ENCODE measurements at places on chromosomes 2 and 18. TPM values are rescaled to one million over a fixed set of nuclear protein-coding genes. Genes with fewer than 3 reads are reported as not detected.

The MBP gene
- 79.2 TPM for total RNA-seq

The FBLN7 gene
- total RNA-seq, result 27.2 TPM

The IL37 gene
- not detected for total RNA-seq

The MC5R gene
- not detected for total RNA-seq

The SAG gene
- total RNA-seq, result 0.22 TPM

The MAP3K20 gene
- 0.39 TPM for total RNA-seq

The C18orf54 gene
- total RNA-seq, result 0.47 TPM

The MEP1B gene
- not detected for total RNA-seq

The FBXO41 gene
- total RNA-seq, result 14.0 TPM

The MDH1B gene
- 0.25 TPM for total RNA-seq
